Fibroblast of skin of left biceps (primary cell): ENCODE measurements at places on chromosomes 13 and 19.

DNA sequence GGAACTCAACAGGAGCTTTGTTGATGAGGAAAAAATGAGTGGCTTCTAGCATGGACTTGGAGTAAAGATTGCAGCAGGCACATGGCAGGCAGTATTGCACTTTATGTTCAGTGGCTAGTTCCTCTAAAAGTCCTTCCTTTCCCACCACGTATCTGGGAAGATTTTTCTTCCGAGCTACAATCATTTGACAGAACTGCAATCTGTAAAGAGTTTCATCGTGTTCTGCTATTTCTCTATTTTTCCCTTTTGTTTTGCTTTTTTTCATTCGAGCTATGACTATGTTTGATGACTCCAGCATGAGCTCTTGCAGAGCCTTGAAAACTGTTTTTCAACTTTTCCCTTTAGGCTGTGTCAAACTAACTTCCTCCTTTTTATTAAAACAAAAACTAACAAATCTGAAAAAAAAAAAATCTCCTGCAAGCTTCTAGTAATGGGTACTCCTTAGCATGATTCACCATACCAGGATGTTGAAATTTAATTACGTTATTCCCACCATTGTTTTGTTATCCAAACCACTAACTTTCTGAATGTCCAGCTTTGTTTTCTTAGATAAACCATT, 12.3 kb downstream of the CLDN10 start:
- no peak for DNase-seq

DNA sequence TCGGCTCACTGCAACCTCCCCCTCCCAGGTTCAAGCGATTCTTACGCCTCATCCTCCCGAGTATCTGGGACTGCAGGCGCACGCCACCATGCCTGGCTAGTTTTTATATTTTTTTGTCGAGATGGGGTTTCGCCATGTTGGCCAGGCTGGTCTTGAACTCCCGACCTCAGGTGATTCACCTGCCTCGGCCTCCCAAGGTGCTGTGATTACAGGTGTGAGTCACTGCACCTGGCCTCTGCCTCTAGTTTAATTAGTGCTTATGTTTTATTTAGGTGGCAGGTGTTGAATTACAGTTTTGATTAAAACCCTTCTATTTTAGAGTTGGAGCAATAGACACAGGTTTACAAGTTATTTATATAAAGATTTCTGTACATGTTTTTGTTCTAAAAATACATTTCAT, 42.8 kb downstream of the ATP11A start:
- no peak for DNase-seq

- DNase-seq = no peak
Measured at GRCh38 chr13:35903075-35903474, 228.1 kb downstream of the DCLK1 start.

GRCh38 chr13:110665491-110666254, 40.2 kb downstream of the CARS2 start:
- no peak for DNase-seq

DNA sequence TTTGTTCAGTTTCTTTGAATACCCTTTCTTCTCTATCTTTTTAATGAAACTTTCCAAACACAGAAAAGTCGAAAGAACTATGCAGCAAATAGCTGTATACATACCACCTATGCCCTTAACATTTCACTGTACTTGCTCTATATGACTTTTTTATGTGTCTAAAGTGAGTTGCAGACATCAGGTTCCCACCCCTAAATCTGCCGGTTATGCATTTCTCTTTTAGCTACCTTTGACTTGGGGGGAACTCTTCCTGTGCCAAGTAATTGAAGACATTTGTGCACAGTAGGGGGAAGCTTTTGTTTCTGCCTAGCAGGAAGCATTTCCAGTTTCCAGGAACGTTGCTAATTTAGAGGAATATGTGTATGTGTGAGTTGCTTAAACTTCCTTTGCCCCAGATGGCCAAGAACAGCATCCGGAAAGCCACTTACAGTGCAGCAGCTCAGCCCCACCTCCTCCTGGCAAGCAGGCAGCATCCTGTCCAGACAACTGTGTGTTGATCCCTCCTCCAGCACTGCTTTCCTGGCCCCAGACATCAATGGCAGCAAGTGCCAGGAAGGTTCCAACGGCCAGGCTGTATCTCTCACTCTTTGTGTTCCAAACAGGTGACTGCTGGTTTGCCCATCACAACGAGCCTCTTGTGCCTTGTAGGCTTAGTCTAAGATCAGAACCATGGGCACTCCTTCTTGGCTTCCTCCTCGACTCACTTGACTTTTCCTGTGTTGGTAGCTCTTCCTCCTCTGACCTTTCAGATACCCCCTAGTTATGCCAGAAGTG, 14.7 kb upstream of the GRAMD1A start:
- DNase-seq = no peak

GRCh38 chr13:68439817-68440216, 1209.7 kb upstream of the PCDH9 start:
- DNase-seq = no peak

DNA sequence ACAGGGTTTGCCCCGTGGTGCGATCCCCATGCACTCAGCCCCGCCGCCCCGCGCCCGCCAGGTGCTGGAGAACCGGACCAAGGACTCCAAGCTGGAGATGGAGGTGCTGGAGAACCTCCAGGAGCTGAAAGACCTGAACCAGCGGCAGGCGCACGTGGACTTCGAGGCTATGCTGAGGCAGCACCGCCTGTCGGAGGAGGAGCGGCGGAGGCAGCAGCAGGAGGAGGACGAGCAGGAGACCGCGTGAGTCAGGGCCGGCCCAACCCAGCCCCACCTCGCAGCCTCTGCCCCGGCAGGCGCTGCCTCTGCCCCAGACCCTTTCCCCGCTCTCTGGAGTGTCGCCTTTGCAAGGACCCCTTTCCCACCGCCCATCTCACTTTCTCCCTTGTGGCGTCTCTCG, 11.3 kb downstream of the YJU2 start:
- DNase-seq = no peak

DNA sequence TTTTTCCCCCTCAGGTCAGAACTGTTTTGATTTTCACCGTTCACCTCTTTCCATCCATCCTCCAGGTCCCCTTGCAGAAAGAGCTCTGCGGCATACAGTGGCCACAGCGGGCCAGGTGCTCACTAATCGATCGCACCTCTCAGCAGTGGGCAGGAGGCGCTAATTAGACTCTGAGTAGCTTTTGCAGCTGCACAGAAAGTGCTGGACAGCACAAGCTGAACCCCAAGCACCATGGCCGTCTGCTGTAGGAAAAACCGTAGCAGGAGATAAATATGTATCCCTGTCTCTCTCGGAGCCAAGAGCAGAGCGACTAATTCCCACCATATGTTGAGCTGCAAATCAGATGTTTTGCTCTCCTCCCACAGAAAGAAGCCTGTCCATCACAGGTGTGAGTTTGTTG, 54.4 kb downstream of the PEX11G start:
- DNase-seq = no peak

- no peak for DNase-seq
Measured at GRCh38 chr19:53008061-53008778, 5.5 kb upstream of the ERVV-1 start.
